ENCODE measurements at places on chromosomes 6 and 20.

DNA sequence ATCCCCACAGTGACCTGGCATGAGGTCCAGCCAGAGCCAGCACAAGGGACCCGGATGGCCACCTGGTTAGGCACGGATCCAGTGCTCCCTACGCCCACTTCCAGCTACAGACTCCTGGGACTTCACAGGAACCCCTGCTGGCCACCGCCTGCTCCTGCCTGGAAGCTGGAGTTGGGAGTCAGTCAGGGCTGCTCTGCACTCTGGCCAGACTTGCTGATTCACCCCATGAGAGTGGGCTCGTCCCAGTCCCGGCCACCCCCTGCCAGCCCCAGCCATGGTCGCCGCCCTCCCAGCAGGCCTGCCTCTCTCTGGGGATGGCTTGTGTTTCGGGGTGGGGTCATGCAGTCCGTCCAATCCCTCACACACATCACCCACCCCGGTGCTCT lies 125.8 kb downstream of the DLL1 start:
- no peak for DNase-seq

DNA sequence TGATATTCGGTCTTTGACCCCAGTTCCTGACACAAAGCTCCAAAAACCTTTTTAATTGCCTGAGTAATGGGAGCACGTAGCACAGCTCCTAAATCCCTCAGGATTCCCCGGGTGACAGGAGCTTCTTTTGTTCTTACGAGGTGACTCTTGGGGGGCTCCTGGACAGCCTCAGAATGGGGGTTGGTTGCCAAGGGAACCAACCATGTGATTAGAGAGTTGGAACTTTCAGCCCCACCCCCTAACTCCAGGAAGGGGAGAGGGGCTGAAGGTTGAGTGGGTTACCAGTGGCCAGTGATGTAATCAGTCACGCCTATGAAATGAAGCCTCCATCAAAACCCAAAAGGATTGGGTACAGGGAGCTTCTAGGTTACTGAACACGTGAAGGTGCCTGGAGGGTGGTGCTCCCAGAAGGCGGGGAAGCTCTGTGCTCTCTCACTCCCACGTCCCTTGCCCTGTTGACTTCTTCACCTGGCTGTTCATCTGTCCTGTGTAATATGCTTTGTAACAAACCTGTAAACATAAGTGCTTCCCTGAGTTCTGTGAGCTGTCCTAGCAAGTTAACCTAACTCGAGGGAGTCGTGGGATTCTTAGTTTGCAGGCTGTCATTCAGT lies 89.5 kb downstream of the CHMP4B start:
- DNase-seq: no peak

DNA sequence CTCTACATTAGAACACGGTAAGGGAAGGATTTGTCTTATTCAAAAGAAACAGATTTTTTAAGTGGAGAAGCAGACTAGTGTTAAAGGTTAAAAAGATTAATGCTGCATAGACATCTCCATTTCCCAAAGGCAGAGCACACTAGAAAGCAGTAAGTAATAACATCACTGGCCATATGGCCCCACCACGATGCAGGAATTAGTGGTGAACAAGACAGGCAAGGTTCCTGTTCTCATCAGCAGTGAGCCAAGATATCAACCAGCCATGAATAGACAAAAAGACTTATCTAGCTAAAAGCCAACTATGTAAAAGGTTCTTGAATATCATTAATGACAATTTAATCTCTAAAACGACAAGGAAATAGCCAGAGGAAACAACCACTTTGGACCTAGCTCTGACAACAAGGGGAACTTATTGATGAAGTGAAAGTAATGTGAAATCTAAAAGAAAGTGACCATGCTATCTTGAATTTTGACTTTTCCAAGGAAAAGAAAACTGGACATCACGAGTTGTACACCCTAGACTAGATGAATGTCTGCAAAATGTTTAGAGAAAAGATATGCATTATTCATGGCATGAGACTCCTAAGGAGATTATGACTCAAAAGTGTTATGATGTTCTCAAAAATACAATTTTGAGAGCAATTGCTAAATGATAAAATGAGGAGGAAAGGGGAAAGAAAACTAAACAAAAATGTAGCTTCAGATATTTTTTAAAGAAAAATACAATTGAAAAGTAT lies 157.9 kb upstream of the STXBP5 start:
- DNase-seq: no peak

GRCh38 chr20:9588706-9589105 lies 74.3 kb downstream of the LAMP5 start:
- no peak for DNase-seq

DNA sequence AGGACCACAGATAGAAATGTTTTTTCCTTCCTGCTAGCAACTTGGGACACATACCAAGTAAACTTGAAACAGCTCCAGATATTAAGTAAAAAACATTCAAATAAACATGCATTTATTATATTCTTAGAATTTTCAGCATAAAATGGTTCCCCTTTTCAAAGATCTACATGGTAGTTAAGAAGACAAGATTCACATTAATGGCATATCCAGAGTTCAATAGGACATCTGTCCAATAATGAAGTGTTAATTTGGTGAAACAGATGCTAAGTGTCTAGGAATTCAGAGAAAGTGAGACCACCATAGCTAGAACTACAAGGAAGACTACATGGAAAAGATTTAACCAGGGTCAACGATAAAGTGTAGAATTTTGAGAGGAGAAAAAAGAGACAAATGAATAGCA lies 184.9 kb downstream of the COL12A1 start:
- DNase-seq: no peak

DNA sequence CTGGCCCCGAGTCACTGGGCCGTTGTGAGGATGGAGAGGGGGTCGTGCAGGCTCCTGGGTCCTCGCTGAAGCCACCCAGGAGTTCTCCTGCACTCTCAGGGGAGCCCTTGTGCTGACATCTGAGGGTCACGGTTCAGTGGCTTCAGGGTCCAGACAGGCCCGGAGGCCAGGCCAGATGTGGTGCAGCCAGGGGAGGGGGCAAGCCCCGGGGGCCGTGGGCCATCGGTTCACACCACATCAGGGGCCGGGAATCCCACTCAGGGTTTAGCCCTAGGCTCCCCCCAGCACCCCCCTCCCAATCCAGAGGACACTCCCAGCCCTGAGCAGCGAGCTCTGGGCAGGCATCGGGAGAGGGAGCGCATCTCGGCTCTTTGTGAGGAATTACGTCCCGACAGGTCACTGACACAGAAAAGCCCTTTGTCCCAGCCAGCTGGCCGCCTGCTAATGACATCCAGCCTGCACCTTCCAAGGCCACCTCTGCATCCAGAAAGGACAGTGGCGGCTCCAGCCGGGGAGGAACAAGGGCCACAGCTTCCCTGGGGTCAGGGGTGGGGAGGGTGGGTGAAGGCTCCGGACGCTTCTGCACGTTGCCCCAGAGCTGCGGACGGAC lies 6.4 kb upstream of the CHRNA4 start:
- DNase-seq: no peak

DNA sequence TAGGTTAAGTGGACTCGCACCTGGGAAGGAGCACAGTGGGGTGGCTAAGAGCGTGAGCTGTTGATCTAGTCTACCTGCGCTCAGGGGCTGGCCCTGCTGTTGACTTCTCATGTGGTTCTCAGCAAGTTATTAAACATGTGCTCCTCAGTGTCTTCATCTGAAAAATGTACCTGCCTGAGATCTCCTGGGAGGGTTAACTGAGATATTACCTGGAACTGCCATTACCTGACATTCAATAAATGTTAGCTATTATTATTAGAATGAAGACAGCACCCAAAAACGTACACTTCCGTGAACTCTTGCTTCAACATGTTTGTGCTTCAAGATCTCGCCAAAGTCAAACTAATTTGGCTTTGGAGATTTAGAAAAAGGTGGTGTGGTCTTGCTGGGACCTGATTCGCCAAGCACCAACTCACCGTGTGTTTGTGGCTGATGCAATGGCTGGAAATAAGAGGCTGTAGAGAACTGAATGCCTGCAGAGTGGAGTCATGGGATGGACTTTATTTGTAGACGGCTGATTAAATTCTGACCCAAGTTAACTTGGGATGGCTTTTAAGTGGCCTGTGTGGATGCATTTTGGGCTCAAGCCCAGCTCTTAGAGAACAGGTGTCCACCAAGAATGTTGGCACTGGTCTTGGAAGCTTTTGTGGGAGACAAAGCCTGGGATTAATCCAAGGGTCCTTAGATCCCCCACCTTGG lies 692.9 kb downstream of the QKI start:
- DNase-seq: no peak

GRCh38 chr6:113620386-113620785 lies 236.8 kb upstream of the MARCKS start:
- no peak for DNase-seq

DNA sequence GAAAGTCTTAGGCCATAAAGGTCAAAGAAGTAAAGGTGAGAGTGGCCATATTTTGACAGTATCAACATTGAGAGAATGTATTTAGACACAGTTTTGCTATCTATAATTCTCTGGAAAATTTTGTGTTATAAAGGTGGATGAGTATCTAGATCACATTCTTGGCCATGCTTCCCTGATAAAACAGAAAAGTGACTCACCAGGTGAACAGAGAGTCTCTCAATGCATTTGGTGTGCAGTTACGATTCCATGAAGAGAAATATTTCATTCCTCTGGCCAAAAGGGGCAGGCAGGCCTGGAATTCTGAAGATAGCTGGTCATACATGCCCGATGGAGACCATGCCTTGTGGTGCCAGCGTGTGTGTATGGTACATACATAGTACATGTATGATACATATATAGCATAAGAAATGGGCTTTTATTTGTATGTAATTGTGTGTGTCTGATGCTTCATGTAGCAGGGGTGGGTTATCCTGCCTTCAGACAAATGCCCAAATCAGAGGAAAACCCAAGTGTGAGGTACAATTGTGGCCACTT lies 164.0 kb downstream of the SOBP start:
- DNase-seq: no peak

DNA sequence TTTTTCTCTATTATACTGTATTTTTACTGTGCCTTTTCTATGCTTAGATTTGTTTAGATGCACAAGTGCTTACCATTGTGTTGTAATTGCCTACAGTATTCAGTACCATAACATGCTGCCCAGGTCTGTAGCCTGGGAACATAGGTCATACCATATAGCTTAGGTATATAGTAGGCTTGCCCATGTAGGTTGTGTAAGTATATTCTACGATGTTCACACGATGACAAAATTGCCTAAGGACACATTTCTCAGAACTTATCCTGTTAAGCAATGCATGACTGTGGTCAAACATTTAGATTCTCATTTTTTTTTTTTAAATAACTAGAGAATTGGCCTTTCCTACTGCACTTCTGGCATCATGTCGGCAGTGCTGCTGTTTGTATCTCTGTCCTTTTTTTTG lies 253.7 kb upstream of the SUPT3H start:
- DNase-seq: no peak

GRCh38 chr20:39264506-39265172 lies 302.5 kb downstream of the DHX35 start:
- DNase-seq: no peak

DNA sequence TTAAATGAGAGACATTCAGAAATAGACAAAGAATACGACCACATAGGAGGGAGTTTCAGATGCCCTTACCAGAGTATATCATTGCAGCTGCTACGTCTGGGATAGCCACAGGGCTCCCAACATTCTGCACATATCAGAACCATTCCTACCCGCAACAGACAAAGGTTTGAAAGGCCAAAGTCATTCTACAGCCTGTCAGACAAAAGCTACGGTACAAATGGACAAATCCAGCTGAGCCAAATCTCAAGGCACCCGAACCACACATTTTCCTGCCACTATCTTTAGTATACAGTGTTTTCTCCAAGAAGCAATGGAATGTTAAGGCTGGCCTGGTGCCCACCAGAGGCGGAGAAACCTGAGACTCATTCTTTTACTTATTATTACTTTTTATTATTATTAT lies 30.5 kb upstream of the LYRM2 start:
- DNase-seq: no peak

GRCh38 chr20:8375898-8376297 lies 243.8 kb downstream of the PLCB1 start:
- DNase-seq: no peak

- peak; percentile 21 for DNase-seq
Measured at GRCh38 chr6:444653-445275, 53.2 kb downstream of the IRF4 start.

DNA sequence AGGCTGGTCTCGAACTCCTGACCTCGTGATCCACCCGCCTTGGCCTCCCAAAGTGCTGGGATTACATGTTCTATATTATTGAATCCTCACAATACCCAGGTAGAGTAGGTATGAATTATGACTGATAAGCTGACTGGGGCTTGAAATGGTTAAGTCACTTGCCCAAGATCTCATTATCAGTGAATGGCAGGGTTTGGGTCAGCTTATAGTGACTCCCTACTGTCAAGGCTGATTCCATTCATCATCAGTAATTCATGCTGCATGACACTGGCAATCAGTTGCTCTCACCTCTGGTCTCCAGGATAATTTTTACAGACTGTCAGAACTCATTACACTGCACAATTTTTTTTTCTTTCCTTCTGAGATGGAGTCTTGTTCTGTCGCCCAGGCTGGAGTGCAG lies 127.6 kb downstream of the KIF13A start:
- DNase-seq: no peak

GRCh38 chr6:78639111-78640110 lies 227.9 kb upstream of the IRAK1BP1 start:
- DNase-seq: no peak

- peak; percentile 5 for DNase-seq
Measured at GRCh38 chr6:107866606-107867301, 42.6 kb upstream of the SCML4 start.

DNA sequence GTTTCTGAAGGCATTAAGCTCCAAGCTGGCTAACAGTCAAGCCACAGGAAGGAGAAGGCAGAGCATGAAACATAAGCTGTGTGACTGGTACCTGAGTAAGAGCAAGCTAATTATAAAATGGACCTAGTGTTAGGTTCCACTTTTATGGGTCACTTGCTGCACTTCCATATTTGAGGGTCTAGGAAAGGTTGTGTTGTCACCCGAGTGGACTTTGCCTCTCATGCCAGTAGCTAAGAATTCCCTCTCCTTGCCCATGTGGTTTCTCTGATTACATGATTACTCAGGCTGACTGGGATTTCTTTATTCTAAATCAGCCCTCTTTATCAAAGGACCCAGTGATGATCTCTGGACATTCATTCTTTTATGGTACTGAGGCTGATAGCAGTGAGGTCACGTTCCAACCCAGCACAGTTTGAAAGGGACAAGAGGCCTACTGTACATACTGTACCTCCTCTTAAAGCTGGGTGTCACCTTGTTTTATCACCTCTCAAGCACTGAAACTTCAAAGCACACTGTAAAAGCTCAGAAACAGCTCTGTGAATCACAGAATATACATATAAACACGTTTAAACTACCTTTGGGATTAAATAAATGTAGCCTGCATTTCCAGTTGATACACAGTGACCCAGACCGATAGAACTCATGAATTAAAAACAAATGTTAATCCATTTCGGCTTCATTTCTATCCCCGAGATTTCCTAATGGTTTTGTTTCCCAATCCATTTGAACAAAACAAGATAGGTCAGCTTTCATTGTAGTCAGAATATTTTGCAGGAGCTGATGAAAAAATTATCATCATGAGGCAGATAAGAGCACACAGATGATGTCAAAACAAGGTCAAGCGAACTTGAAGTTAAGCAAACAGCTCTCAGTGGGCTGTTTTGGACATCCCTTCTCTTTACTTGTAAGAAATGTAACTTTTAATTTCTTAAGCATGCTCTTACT lies 96.5 kb downstream of the ALDH8A1 start:
- DNase-seq: no peak

Measured in DMS79 treated with DMSO at 0.1 percent for 48 hours (cell line).